ENCODE measurements at places on chromosomes 16 and 17.
A peak's percentile ranks its signal among the peaks of the same experiment; 100 is the strongest.

- DNase-seq, result no peak
Measured at GRCh38 chr17:80129006-80129565, 17.8 kb downstream of the EIF4A3 start.

DNA sequence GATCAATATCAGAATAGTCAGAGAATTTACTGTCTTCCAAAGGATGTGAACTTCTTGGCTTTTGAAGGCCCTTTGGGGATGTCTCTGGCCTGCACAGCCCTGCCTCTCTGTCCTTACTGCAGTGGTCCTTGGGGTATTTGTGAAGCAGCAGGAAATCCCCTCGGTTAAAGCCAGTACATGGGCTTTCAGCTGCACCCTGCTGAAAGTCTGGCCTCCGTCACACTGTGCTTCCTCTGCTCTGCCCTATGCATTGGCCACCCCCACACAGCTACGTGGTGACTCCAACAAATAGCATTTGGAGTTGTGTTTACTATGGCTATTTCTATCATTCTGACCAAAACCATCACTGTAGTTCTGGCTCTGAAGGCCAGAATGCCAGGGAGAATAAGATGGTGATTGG is 21.2 kb downstream of the SYCE1L start:
- DNase-seq, result no peak

GRCh38 chr16:52920331-52920730 is 132.4 kb downstream of the CHD9NB start:
- no peak for DNase-seq

- DNase-seq, result no peak
Measured at GRCh38 chr16:55000595-55000994, 69.9 kb downstream of the IRX5 start.

- no peak for DNase-seq
Measured at GRCh38 chr17:80882926-80883685, 108.5 kb upstream of the CHMP6 start.

GRCh38 chr17:56481659-56482058 is 111.8 kb upstream of the NOG start:
- DNase-seq, result no peak

DNA sequence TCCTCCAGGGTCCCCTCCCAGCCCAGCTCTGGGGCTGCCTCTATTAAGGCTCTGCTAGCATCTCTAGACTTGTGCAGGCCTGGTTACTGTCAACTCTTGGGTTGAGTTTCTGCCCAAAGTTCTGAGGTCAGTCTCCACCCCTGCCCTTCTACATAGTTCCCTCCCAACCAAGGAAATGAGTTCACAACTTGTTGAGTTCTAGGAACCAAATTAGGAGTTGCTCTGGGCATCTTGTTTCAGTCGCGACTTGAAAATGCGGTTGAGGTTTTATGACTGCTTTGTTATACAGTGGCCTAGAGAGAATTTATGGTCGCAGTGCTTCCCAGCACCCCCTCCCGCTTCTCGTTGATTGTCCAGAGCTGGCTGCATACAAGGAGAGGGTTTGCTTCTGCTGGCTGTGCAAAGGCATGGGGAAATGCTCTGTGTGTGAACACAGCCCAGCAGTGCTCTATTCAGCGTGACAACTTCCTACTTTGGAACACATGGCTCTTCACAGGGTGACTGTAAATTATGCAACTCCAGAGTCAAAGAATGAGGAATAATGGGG is 20.2 kb downstream of the GNAO1 start:
- DNase-seq, result no peak

GRCh38 chr16:89730610-89731234 is 9.4 kb downstream of the ZNF276 start:
- no peak for DNase-seq

DNA sequence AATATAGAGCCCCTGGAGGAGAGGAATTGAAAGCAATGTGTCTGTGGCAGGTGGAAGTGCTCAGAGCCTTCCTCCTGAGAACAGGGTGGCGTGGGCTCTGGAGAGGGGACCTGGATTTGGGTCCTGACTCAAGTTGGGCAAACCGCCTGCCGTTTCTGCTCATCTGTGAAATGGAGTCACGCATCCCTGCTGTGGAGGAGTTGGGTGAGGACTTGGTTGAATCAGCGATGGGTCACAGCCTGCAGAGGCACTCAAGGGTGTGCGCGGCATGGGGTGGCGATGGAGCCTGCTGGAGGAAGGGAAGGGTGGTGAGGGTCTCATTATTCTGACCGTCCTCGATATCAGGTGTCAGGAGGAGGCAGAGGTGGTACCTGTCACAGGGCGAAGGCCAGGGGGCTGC is 3.1 kb downstream of the ADAD2 start:
- no peak for DNase-seq

GRCh38 chr16:19883966-19884485 is 622 bp downstream of the GPRC5B start:
- DNase-seq, result no peak

- peak; percentile 77 for DNase-seq
Measured at GRCh38 chr17:40284085-40284713, 3.5 kb upstream of the CDC6 start.

Measured in ACHN (cell line).